ENCODE measurements at places on chromosomes 11 and 22. TPM values are rescaled to one million over a fixed set of nuclear protein-coding genes. Genes with fewer than 3 reads are reported as not detected.

PATE2 gene
- not detected for total RNA-seq

TMEM25 gene
- 0.32 TPM for total RNA-seq

C22orf31 gene
- total RNA-seq, result not detected

SMTNL1 gene
- total RNA-seq, result not detected

FADD gene
- 69.7 TPM for total RNA-seq

HPS4 gene
- 14.4 TPM for total RNA-seq

SNX15 gene
- total RNA-seq, result 25.4 TPM

EXPH5 gene
- total RNA-seq, result 0.05 TPM

MS4A3 gene
- not detected for total RNA-seq

CYB5R2 gene
- total RNA-seq, result 4.4 TPM

SCARF2 gene
- 1.1 TPM for total RNA-seq

LINC01488 gene
- total RNA-seq, result not detected

NEAT1 gene
- 204 TPM for total RNA-seq

MRGPRF gene
- total RNA-seq, result 0.07 TPM

NFAM1 gene
- total RNA-seq, result not detected

CRYBB2 gene
- total RNA-seq, result not detected

GGTLC2 gene
- not detected for total RNA-seq

SLC17A6 gene
- not detected for total RNA-seq

SESN3 gene
- 0.07 TPM for total RNA-seq

SYT9 gene
- 0.12 TPM for total RNA-seq

XKR3 gene
- total RNA-seq, result not detected

PGA5 gene
- not detected for total RNA-seq

INS gene
- not detected for total RNA-seq

NUP50 gene
- 27.8 TPM for total RNA-seq

APOA4 gene
- total RNA-seq, result not detected

CASP1 gene
- total RNA-seq, result 0.17 TPM

PIH1D2 gene
- total RNA-seq, result 0.86 TPM

TBRG1 gene
- 15.9 TPM for total RNA-seq

OR8J3 gene
- total RNA-seq, result not detected

DEFB131B gene
- not detected for total RNA-seq

RAPSN gene
- 0.12 TPM for total RNA-seq

IRAG1 gene
- 0.03 TPM for total RNA-seq

UQCC3 gene
- total RNA-seq, result 38.0 TPM

MRPL16 gene
- total RNA-seq, result 64.3 TPM

IGHMBP2 gene
- total RNA-seq, result 13.9 TPM

PAAF1 gene
- total RNA-seq, result 12.7 TPM

VPREB1 gene
- total RNA-seq, result not detected

PAK1 gene
- total RNA-seq, result 20.4 TPM

SAA4 gene
- total RNA-seq, result not detected

KCNE3 gene
- total RNA-seq, result not detected

Measured in A549 treated with AZD2906 at 1 μM for 4 hours (cell line).